ENCODE measurements at places on chromosomes 5 and 9. TPM values are rescaled to one million over a fixed set of nuclear protein-coding genes. Genes with fewer than 3 reads are reported as not detected.

DNA sequence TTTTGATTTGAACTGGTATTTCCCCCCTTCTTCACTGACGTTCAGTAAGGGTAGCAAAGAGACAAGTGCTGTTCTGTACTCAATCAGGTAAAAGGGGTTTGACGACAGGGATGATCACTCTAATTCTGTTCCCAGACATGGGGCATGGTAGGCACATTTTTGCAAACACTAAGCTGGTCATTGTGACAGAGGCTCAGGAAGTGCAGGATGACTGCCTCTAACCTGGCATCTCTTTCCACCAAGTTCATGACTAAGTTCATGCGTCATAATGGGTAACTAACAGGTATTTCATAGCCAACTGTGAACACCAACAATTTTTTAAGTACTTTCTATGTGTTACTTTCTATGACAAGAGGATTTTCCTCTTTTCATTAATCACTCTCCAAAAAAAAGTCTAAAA is 166.5 kb downstream of the MAPKAP1 start:
- no peak for DNase-seq

GRCh38 chr9:97985058-97985861 is 2.1 kb downstream of the ANP32B start:
- peak; percentile 39 for DNase-seq

- DNase-seq, result no peak
Measured at GRCh38 chr9:93086447-93087224, 9.4 kb upstream of the CARD19 start.

DNA sequence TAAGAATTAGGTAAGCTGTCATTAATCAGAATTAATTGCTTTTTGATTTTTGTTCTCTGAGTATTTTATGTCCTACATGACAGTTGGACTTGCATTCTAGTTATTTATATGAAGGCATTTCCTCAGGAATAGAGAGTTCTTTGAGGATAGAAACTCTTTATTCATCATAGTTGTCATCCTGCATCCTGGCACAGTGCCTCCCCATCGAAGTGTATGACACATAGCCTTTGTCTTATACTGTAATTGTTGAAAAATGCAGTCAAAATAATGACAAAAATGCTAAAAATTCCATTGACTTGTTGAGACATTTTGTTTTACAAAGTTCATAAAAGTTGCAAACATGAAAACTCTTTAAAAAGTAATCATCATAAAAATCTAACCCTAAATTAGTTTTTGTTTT is 36.5 kb downstream of the CFAP95 start:
- no peak for DNase-seq

DNA sequence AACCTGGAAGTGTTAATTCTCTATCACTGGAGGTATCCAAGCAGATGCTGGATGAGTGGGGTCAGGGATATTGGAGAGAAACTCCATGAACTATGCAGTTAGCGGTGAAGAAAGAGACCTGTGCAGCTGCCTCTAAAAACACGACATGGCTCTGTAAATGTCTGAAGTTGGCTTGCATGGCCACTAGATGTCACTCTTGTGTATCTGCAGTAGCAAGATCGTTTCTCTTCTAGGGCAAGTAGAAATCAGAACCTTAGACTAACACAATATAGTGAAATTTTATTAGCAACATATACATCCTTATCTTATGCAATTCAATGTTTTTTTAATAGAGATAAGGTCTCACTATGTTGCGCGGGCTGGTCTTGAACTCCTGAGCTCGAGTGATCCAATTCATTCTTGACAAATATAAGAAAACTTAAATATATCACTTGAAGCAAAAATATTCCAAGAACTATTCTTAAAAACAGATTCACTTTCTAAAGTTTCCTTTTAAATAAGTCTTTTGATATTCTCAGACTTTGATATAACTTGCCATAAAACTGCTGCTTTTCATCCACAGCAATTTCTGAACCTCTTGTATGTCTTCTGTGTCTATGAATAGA is 2.9 kb downstream of the OR2S2 start:
- peak; percentile 61 for DNase-seq

DNA sequence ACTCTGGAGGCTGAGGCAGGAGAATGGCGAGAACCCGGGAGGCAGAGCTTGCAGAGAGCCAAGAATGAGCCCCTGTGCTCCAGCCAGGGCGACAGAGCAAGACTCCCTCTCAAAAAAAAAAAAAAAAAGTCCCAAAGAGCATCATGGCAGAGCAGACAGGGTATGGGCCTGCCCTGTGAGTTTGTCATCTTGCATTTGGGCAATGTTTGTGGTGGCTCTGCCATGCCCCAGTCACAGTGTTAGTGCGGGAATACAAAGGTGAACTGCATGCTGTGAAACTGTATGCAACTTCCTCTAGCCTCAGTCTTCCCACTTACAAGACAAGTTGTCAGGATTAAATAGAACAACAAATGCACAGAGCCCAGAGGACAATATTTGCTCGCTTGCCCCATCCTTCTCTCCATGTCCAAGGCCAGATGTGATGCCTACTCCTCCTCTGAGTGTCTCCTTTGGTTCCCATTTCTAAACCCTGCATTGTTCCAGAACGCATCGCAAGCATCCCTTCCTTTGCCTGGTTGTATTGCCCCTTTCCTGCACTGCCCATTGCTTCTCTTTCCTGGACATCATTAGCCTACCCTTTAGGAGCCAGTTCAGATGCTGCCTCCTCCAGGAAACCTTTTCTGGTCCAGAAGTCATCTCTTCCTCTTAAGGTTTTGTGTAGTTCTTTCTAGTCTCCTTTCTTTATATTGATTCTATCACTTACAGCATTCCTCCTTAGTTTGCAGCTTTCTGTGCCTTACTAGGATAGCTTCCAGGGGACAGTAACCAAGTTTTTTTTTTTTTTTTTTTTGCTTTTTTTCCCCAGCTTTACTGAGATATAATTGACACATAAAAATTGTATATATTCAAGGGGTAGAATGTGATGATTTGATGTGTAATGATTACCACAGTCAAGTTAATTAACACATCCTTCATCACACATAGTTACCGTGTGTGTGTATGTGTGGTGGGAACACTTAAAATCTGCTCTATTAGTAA is 69.0 kb upstream of the TNFAIP8 start:
- no peak for DNase-seq

DNA sequence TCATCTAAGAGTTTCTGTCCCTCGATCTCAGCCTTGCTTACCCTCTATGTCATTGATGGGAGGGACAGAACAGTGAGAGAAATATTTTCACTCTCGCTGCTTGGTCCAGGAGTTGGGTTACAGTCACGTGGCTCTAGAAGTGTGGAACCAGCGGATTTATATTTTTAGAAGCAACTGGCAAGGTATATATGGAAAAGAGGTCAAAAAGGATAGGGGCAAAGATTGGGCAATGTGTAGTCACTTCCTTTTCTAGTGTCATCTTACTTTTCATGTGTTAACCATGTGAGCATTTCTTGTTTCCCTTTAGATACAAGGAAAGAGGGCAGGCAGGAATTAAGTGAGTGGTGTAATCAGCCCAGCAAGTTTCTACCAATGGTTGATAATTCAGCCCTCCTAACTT is 111.5 kb upstream of the ZNF366 start:
- no peak for DNase-seq

- DNase-seq, result no peak
Measured at GRCh38 chr9:108842610-108843295, 13.0 kb downstream of the ACTL7B start.

- no peak for DNase-seq
Measured at GRCh38 chr5:36496471-36496870, 109.9 kb upstream of the SLC1A3 start.

GRCh38 chr9:124595743-124596142 is 88.5 kb upstream of the NR5A1 start:
- DNase-seq, result no peak

DNA sequence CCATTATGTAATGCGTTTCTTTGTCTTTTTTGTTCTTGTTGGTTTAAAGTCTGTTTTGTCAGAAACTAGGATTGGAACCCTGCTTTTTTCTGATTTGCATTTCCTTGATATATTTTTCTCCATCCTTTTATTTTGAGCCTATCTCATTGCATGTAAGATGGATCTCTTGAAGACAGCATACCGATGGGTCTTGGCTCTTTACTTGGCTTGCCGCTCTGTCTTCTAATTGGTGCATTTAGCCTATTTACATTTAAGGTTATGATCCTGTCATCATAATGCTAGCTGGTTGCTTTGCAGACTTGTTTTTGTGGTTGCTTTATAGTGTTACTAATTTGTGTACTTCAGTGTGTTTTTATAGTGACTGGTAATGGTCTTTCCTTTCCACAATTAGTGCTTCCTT is 13.3 kb upstream of the CDKN2B start:
- DNase-seq, result no peak

DNA sequence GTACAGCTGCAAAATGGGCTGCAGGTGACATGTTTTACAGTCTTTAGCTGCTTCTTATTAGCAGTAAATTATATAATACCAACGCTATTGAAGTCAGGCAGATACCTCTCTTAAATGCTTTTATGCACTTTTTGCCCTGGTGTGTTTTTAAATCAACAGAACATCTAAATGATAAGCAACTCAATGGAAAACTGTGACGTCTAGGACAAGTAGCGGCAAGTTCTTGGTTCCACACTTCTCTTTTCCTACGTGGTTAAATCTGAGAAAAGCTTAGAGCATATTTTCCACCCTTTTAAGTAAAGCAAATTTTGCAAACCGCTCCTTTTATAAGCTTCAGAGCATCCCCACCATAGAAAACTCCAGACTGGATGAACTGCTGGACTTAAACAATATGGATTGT is 58.1 kb downstream of the CEMIP2 start:
- no peak for DNase-seq

DNA sequence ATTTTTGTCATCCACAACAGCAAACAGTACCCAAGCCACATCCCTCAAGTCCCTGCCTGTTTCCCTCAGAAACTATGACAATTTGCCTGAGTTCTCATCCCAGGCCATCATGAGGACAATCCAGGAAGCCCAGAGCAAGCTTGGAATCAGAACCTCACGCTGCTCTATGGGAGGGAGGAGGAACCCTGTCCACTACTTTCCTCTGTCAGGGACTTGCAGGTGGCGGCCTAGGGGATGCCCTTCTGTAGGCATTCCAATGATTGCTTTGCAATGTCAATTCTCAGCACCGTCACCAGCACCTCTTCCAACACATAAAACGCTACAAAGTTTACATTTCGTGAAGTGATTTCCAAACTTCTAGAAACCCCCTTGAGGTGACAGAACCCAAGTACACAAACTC is 170.4 kb upstream of the FSTL4 start:
- no peak for DNase-seq

Gene STPG3
- polyA plus RNA-seq, result 0.98 TPM

Gene BAAT
- 1.2 TPM for polyA plus RNA-seq

Gene WNT8A
- not detected for polyA plus RNA-seq

Gene PCDHGC5
- polyA plus RNA-seq, result 0.76 TPM

Gene RFESD
- polyA plus RNA-seq, result 3.4 TPM

Gene STARD4
- 49.1 TPM for polyA plus RNA-seq

Gene LRRC70
- polyA plus RNA-seq, result 7.2 TPM

Gene SYK
- 16.5 TPM for polyA plus RNA-seq

Measured in right lung (tissue), 10 donors.